ENCODE measurements at places on chromosomes 1 and 21.
A peak's percentile ranks its signal among the peaks of the same experiment; 100 is the strongest.

DNA sequence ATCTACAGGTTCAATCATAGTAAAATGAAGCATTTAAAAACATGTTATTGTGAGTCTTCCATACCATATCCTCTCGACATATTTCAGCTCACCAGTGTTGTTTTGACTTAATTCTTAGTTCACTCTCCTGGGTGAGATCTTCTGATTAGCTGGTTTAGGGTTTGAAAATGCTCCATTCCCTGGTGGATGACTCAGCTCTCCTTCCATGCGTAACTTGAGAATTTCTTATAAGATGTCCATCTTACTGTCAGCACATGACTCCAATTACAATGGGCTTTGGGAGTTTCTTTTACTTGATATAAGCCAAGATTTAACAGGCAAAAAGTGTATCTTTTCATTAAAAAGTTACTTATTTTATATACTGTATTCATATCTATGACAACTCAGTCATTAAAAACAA is 476.5 kb downstream of the BRINP3 start:
- DNase-seq, result peak; percentile 28

DNA sequence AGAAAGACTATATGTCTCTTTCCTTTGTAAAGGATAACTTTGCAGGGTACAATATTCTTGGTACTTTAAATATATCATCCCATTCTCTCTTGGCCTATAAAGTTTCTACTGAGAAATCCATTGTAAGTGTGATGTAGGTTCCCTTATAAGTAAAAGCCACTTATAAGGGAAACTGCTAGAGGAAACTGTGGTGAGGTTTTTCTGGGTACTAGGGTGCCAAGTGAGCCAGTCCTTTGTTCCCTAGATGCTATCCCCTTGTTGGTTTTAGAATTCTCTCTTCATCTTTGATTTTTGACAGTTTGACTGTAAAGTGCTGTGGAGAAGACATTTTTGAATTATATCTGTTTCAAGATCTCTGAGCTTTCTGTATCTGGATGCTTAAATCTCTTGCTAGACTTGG is 108.9 kb upstream of the NEK7 start:
- DNase-seq, result no peak

GRCh38 chr1:25246600-25247023 is 642 bp downstream of the RSRP1 start:
- peak; percentile 42 for DNase-seq

- DNase-seq, result peak; percentile 53
Observed at GRCh38 chr1:39269791-39270342, 65.4 kb downstream of the MACF1 start.

- DNase-seq, result peak; percentile 77
Observed at GRCh38 chr1:16155537-16156410, at the start of gene EPHA2. TSS of gene EPHA2 (minus strand) at chr1:16156069. CDS start at chr1:16155932, 137 bp downstream.

DNA sequence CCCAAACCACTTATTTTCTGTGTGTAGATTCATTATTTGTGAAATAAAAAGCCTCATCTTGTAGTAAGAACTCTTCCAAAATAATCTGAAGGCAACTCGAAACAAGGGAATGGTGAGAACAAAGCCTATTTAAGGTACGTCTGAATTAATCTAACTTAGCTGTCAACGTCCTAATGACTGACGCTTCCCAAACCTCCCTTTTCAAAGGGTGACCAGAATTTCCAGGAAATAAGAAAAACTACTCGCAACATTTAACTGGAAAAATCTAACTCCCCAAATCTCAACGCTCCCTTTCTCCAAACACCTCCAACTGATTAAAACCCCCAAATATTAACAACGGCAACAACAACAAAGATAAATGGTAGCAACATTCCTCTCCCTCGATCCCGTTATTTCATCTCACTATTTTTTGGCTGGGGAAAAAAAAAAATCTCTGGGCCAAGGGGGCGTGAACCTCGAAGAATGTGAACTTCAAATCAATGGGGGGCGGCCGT is 693 bp downstream of the SRSF10 start:
- DNase-seq, result no peak

DNA sequence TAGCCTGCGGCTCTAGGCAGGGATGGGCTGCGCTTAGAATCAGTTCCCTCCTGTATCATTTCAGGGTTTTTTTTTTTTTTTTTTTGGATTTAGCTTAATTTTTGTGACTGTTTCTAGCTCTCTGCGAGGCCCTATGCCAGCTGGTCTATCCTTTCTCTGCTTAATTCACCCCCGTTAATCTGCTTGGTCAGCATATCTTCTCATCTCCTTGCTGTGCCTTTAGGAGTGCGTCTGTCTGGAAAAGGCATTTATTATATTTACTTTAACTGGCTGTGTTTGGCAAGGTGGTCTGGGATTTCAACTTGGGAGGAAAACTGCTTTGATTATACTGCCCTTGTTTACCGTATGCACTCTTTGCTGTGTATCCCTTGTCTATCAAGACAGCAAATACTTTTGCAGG is 184.8 kb upstream of the KIAA0040 start:
- DNase-seq, result no peak

DNA sequence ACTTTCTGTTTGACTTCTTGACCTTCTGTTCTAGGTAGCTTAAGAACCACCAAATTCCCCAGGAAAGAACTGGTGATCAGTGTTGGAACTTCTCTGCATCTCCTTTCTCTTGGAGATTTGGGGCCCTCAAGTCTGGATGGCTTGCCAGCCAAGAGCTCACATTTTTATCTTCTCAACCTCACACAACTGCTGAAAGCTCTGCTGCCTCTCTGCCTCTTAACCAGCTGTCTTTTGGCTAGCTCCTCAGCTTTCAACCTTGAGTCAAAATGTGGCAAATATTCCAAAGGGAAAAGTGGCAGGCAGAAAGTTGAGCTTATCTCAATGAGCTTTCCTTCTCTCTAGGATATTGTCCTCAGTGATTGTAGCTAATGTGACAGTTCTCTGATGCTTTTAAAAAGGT is 89.2 kb upstream of the CCDC190 start:
- DNase-seq, result no peak

- DNase-seq, result no peak
Observed at GRCh38 chr1:46110521-46110920, 21.9 kb downstream of the PIK3R3 start.

DNA sequence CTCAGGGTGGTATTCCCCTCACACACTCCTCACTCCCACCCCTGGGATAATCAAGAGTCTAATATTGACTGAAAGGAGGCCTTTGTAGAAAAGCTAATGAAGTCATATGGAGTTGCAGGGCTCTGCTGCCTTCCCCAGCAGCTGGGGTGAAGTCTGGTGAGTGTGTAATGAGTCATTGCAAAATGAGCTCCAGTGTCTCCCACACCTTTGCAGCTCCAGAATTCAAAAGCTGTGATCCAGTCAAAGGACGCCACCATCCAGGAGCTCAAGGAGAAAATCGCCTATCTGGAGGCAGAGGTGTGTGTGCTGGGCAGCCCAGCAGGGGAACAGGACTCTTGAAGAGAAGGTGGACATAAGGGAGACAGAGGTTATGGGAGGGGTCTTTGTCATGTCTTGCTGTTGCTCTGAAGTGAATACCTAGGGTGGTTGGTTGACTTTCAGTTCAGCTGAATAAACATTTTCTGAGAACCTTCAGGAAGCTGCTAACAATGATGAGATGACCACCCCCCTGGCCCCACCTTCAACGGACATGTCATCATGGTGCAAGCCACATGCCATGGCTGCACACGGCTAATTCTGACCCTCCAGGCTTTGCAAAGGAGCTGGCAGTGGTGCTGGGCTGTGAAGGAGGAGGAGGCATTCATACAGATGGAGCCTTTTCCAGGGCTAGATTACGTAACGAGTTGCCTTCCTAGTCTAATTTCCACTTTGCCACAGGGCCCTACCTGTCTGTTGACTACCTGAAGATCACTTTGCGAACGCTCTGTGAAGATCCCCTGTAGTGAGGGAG is 32.2 kb upstream of the SNX27 start:
- peak; percentile 47 for DNase-seq

Measured in foreskin fibroblast (primary cell).